Posterior vena cava (tissue), 2 donors: ENCODE measurements at places on chromosomes 11 and 22. TPM values are rescaled to one million over a fixed set of nuclear protein-coding genes. Genes with fewer than 3 reads are reported as not detected.

TEX12 gene
- 1.4 TPM for total RNA-seq

SCUBE1 gene
- 0.79 TPM for total RNA-seq

SMC1B gene
- total RNA-seq: not detected

OR4C45 gene
- not detected for total RNA-seq

KDM2A gene
- 55.3 TPM for total RNA-seq

SLC35E4 gene
- total RNA-seq: 7.8 TPM

CRYBB3 gene
- total RNA-seq: not detected

MRGPRE gene
- not detected for total RNA-seq

CSRP3 gene
- not detected for total RNA-seq

AQP11 gene
- 0.19 TPM for total RNA-seq

DNA sequence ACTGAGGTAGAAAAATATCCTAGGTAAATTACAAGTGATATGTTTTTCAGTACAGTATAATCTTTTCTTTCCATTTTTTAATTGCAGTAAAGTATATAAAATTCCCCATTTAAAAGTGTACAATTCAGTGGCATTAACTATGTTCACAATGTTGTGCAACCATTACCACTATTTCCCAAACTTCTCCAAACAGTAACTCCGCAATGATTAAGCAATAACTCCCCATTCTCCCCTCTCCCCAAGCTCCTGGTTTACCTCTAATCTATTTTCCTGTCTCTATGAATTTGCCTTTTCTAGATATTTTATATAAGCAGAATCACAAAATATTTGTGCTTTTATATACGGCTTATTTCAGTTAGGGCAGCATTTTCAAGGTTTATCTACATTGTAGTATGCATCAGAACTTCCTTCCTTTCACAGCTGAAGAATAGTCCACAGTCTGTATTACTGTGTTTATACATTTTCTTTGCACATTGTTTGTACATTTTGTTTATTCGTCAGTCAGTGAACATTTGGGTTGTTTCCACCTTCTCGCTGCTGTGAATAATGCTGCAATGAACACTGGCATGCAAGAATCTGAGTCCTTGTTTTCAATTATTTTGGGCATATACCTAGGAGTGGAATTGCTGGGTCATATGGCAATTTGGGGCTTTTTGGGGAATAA is 110.7 kb downstream of the RPL27A start:
- DNase-seq: no peak

DNA sequence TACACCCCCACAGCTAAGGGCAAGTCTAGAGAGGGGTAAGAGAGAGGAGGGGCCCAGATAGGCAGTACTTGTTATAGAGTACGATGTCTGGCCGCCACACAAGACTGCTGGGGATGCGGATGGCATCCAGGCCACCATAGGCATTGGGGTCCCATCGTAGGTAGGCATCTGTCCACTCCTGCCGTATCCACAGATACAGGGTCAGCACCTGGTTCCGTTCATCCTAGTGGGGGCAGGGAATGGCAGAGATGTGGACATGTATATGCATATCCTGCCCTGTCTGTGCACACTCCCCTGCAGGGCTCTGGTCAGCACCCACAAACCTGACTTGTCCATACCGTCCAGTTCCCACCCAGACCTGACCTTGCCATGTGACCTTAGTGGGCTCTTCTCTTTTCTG is 2.1 kb downstream of the CHRNA10 start:
- DNase-seq: no peak

DNA sequence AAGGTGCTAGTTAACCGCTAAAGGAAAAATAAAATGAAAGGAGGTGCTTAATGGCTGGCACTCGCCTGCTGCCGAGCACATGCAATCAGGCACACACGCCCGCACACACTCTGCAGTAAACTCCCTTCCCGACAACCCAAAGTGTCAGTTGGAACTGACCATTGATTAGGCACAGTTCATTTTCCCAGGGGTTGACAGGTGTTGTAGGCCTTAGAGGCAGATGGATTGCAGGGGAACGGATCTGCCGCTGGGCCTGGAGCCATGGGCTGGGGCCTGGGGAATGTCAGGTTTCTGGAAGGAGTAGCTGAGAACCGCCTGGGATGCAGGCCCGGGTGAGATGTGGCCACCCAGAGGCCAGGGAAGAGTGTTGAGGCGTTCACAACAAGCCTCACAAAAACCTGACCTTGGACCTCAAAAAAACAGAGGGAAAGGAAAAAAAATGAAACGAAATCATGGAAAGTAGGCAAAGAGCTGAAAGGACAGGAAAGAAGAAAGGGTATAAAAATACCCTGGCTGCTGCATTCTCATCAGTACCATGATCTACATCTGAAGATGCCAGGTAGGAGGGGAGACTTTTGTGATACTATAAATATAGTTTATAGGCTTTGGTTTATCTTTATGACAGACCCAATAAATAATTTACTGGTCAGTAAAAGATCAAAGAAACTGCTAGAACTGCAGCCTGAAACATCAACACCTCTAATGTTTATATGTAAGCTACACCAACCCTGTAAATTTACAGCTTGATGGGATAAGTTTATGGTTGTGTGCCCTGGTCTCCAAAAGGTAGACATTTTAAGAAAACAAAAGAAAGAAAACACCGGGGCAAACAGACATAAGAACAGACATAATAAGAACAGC is 313.4 kb downstream of the BUD13 start:
- DNase-seq: no peak

- peak; percentile 91 for DNase-seq
Observed at GRCh38 chr11:126282736-126283591, at the start of gene TIRAP. TSS of gene TIRAP (plus strand) at chr11:126283093. CDS start at chr11:126290895, 7,802 bp downstream.

DNA sequence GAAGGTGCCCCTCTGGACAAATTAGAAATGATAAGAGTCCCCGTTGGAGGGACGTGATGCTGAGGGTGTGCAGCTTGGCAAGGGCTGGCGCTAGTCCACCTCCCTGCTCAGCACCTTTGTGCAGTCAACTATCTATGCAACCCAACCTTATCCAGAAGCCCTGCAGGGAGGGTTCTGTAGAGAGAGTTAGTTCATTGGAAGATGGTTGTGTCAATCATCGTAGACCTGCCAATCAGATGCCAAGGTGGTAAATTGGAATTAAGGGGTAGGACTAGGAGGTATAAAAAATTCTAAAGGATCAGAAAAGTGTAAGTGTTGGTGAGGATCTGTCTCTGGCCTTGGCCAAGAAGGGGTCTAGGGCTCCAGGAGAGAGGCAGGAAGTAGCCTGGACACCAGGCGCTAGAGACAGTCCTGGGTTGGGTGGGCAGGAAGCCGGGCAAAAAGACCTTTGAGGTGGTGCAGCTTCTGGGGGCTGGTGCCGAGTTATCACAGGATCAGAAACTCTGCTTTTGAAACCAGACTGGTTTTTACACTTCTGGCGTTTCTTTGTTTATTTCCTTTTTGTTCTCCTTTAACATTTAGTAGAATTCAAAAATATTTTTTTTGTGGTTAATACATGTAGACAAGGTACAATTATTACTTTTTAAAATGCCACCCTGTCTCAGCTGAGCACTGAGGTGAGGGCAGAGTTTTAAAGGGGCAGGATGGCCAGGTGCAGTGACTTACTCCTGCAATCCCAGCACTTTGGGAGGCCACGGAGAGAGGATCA is 1.6 kb downstream of the C1QTNF6 start:
- peak; percentile 26 for DNase-seq

GRCh38 chr11:116851626-116852025 is 14.2 kb upstream of the APOA1 start:
- DNase-seq: no peak

DNA sequence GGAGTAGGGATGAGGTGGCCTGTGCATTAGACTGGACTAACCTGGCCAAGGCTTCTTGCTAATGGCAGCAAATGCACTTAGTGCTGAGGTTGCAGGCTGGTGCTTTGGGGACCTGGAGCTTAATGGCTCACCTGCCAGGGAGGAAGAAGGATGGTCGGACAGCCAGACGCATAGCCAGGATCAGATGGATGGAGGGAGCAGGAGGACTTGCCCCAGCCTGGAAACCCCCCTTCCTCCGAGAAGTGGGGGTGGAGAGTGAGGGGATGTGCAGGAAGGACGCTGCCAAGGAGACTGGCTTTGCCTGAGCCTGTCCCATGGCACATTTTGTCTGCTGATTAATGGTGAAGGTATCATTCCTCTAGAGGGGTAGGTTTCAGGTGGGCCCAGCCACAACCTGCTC is 17.9 kb downstream of the IGLL1 start:
- peak; percentile 44 for DNase-seq

GRCh38 chr11:109680127-109680526 is 258.1 kb downstream of the C11orf87 start:
- no peak for DNase-seq

GRCh38 chr22:48955351-48956311 is 872.0 kb downstream of the BRD1 start:
- DNase-seq: peak; percentile 67

DNA sequence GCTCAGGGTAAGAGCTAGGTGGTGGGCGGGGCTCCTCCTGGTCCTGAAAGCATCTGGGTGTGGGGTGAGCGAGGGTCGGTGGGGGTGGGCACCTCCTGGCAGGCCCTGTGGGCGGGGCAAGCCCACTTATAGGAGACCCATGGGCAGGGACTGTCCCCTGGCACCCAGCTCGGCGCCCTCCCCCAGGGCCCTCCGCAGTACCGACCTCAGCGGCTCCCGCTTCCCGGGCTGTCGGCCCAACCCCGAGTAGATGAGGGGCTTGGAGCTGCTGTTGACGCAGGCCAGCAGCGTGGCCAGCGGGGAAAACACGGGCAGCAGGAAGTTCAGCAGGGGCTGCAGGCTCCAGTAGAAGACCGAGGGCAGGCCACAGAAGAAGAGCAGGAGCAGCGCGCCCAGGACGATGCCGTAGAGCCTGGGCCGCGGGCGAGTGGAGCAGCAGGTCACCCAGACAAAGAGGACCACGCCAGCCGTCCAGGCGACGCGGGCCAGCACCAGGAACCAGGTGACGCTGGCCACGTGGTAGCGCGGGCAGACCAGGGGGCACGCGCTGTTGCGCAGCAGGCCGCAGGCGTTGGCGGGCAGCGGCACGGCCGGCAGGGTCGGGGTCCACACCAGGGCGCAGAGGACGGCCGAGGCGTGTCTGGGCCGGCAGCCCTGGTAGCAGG is 663 bp downstream of the MRGPRG start:
- peak; percentile 82 for DNase-seq

- DNase-seq: peak; percentile 98
Observed at GRCh38 chr22:36659762-36660509, 43.6 kb downstream of the CACNG2 start.

DNA sequence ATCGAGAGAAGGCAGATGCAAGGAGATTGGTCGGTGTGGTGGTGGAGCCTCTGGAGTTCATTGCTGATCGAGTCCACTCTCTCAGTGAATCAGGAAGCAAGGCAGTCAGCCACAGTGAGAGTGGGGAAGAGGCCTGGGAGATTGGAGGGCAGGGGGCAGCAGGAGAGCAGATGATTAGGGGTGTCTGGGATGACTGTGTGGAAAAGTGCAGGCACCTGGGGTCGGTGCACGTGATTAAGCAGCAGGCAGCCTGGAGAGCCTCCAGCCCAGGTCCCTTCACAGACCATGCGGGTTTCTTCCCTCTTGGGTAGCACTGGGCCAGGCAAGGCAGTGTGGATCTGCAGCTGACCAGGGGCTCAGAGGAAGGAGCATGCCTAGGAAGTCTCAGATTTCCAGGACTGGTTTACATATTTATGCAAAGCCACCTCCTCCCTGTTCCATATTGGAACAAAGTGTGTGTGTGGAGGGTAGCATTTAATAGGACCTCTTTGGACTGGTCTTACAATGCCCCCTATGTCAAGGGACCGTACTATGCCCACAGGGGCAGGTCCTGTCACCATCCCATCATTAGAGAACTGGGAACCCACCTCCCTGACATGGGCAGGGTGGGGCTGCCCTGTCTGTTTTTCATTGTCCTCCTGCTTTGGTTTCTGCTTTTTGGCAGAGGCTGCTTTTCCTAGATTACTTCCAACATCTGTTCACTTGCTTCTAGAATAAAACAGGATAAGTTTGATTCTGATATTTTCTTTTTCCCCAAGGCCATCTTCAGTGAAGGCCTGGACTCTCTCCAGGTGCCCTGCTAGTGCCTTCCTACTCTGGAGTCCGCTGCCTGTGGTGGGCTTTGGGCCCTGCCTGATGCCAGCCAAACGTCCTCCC is 14.0 kb upstream of the GDPD5 start:
- no peak for DNase-seq

- DNase-seq: no peak
Observed at GRCh38 chr11:57223601-57224000, 13.4 kb downstream of the APLNR start.

DNA sequence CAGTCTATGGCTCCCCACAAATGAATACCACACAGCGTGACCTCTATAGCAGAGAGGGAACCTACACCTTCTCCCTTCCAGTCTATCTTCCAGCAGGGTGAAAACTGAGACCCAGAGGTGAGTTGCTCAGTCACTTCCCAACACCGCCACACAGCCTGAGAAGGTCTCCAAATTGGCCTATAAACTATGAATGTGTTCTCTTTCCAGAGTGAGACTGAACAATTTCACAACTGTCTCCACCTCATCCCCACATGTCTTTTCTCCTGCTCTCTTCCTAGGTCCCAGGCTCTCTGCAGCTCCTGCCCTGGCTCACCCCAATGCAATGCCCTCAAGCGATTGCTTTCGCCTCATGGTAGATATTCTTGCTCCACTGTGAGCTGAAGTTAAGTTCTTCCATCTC is 14.0 kb downstream of the CLMP start:
- no peak for DNase-seq

GRCh38 chr11:60834742-60835533 is 7.0 kb upstream of the CCDC86 start:
- no peak for DNase-seq

GRCh38 chr11:71397331-71397860 is 50.8 kb downstream of the DHCR7 start:
- no peak for DNase-seq

- DNase-seq: peak; percentile 95
Observed at GRCh38 chr22:41682033-41682807, 6.4 kb downstream of the SNU13 start.

DNA sequence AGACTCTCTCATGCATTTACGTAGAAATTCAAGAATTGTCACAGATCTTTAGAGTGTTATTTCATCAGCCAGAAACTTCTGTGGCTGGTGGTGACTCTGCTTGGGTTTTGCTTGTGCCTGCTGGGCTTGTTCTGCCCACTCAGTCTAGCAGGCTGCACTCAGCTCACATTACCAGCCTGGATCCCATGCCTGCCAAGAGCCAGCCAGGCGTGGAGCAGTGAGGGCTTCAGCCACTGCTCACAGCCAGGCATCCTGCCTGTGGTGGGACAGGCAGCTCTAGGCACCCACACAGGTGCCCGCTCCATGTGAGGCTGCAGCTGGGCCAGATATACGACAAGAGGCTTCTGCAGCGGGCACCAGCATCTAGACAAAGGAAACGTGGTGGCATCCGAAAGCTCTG is 1213.3 kb upstream of the RAG2 start:
- DNase-seq: peak; percentile 48

DNA sequence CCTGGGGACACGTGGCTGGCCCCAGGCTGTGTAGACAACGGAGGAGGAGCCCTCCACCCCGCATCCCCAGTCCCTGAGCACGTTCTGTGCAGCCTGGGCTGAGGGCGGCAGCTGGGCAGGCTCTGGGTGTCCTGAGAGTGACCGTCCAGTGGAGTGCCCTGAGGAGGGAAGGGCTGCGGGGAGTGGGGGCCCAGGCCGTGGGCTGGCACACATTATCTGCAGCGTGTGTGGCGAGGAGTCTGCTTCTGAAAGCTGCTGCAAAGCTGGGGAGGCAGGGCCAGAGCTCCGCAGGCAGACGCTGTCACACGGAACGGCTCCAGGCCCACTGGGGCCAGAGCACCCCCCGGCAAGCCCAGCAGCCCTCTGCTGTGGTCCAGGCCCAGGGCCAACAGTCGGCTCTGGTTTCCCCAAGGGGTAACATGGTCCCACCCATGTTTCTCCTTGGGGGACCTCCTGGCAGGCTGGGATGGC is 835 bp upstream of the ANO9 start:
- no peak for DNase-seq

GRCh38 chr11:27280140-27280539 is 82.9 kb downstream of the CCDC34 start:
- no peak for DNase-seq

- no peak for DNase-seq
Observed at GRCh38 chr11:123562829-123563228, 91.6 kb downstream of the SCN3B start.
